ENCODE measurements at places on chromosomes 1 and 21.
A peak's percentile ranks its signal among the peaks of the same experiment; 100 is the strongest.

DNA sequence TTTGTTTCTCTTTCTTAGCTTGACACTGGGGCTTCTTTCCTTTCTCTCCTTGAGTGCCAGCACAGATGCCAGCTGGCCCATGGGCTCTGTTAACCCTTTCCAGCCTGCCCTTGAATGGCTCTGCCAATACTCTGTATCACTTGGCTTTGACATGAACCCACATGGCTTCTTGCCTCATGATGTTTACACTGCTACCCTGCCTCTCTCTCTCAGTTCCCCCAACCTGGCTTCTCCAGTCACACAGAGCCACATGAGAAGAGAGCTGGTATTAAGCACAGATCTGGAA, 262.4 kb downstream of the OMA1 start:
- DNase-seq, result no peak

DNA sequence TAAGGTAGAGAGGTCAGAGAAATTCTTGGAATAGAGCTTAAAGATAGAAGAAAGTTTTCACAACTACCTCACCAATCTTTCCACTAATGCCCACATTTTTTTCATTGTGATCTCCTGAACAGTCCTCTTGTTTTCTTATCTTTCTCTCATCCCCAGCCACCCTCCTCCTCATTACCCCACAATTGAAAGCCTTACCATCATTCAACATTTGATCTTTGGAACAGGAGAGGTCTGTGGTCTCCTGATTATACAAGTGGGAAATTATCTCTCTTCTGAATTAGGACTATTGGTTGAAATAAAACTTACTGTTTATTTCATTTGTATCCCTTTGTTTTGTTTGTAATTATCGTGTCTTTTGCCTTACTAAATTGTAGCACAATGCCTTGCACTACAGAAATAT, 29.6 kb downstream of the DNAH14 start:
- no peak for DNase-seq

- DNase-seq, result no peak
Observed at GRCh38 chr21:36671836-36672235, 27.1 kb upstream of the SIM2 start.

- no peak for DNase-seq
Observed at GRCh38 chr1:58608945-58609344, 31.9 kb upstream of the TACSTD2 start.

DNA sequence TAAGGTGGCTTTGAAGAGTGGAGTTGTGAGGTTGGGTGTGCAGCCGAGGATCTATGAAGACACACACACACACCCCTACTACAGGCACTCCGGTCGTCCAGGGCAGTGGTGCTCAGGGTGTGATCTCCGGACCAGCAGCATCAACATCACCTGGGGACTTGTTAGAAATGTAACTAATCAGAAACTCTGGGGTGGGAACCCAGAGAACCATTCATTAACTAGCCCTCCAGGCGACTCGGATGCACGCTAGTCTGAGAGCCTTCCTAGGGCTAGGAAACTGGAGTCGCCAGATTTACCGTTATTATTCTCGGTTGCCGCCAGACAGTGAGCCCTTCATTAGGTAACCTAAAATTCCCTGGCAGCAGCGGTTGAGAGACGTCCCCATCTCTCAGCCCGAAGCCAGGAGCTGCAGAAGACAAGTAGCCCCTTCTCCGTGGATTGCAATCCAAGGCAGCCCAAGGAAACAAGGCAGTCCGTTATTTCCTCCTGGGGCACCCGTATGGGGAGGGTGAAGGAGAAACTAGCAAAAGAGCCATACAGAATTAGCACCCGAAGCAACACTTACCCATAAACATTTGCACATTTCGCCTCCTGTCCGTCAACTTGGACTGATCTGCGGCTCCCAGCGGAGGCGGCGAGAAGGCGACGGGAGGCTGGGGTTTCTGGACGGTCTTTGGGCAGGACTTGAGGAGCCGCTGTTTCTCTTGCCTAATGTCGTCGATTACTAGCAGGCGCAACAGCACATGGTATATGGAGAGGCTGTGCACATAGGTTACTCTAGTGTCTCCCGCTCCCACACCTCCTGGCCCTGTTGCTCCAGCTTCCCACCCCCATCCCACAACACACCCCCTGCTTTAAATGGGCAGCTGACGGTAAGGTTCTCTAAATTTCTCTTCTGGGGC, 2.9 kb upstream of the CCN1 start:
- no peak for DNase-seq

DNA sequence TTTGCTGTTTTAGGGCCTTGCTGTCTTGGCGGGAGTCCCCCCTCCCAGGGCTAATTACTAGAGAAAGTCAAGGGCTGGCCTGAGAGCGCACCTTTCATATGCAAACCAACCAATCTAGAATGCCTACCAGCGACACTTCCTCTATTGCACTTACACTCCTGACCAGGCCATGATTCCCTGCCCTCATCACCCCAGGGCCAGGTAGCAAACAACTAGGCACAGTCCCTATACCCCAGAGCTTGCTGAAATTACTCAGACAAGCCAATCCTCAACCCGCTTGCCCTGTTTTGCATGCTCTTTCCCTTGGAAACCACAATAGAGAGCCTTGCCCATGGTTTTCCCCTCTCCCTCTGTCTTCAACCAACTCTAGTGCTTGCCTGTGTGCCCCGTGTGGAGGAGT, 70.3 kb downstream of the URB2 start:
- no peak for DNase-seq

DNA sequence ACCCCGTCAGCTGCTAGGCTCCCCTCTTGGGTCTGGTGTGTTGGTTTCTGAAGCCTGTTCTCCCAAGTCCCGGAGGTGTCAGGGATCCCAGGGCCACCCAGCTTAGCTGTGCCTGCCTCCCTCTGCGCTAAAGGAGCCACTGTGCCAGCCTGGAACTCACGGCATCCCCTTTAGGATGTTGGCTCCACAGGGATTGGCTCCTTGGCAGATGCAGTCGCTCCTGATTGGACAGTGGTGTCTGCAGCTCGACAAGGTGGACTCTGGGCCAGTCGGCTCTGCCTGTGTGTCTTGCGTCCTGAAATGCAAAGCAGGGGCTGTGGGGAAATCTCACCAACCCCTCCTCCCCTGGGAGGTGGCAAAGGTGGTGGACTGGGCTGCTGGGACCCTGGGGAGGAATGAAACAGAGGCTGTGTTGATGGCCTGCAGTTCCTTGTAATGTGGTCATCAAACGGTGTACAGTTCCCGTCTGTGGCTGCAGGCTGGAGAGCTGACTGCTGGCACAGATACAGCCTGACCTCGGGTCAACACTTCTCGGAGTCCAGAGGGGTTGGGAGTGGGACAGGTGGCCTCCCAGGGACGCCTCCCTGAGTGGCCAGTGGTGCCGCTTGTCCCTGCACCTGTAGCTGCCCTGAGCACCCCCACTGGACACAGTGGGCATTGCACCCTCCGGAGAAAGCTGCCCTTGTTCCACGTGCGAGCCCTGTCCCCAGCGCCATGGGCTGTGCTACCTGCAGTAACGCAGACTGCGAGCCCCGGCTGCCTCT, 11.5 kb upstream of the KCNAB2 start:
- DNase-seq, result peak; percentile 19

GRCh38 chr21:22710721-22711120, 1712.5 kb downstream of the NCAM2 start:
- DNase-seq, result no peak

DNA sequence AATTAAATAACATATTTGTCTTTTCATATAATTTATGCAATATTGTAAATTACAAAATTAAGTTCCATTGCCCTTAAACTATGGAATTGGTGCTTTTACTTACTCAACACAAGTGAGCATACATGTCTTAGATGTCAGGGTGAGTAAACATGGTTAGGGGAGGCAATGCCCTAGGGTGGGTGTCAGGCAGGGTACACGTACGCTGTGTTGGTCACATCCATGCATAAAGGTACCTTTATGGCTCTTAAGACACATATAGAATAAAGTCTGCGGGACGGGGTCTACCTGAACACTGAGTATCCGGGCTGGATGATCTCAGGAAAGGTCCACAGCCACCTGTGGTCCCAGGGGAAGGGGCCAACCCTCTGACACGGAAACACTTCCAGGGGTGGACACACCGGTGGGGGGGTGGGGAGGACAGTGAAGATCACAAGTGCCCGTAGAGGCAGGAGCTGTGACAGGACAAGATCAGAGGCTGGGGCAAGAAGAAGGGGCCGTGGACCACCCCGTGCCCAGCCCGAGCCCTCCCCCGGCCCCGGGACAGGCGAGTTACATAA, 720 bp downstream of the LIN9 start:
- DNase-seq, result no peak
